ENCODE measurements at places on chromosomes 7 and 10.

- DNase-seq: no peak
Measured at GRCh38 chr7:28157831-28158416, 22.7 kb downstream of the JAZF1 start.

- DNase-seq: no peak
Measured at GRCh38 chr10:96346295-96346694, 12.5 kb downstream of the OPALIN start.

GRCh38 chr10:112524641-112525040 is 77.6 kb downstream of the VTI1A start:
- no peak for DNase-seq

GRCh38 chr10:98154076-98154475 is 19.6 kb downstream of the R3HCC1L start:
- no peak for DNase-seq

DNA sequence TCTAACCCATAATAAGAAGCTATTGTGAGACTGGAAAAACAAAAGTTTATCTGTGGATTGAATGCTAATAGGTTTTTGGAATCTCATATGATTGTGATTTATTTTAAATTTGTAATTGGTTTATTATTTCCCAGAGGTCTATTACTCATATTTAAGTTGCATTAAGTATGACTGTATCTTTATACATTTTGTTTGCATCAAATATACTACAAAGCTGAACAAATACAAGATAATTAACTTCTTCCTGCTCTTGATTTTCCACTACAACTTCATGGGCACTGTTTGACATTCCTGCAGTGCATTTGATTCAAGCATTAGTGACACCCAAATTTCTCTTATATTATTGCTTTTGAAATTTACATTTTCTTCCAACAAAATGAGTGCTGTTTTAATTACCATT is 303.8 kb upstream of the LRRTM3 start:
- DNase-seq: no peak

DNA sequence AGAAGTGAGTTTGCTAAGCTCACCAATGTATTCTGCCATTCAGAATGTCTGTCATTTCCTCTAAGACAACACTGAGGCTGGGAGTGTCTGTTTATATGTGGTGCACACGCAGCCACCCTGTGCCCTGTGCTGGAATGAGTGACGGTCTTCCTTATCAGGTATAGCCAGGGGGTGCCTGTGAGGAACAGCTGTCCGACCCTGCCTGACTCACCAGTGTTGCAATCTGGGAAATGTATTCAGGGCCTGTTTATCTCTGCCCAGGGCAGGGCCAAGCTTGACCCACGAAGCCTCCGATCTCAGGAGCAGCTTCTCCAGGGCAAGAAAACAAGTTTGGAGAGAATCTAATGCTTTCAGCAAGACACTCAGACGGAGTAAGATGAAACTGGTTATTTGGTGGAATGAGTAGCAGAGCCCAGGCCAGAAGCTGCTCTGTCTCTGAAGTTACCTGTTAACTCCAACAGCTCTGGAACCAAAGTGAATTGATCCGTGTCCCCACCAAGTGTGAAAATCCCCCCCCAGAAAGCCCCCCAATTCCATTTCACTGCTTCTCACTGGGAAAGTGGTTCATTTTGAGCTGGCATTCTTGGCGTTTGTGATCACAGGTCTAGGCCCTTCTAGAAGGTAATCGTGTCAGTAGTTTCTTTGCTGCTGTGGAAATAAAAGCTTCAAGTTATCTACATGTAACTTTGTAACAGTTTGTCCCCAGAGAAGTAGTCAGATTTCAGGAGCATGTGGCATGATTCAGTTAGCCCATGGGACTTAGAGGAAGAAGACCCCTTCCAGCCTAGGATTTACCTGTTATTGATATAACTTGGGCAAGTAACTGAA is 6.1 kb upstream of the UBE2H start:
- no peak for DNase-seq

Measured in NCI-H524 (cell line).